ENCODE measurements at places on chromosomes 2 and 18.
A peak's percentile ranks its signal among the peaks of the same experiment; 100 is the strongest.

DNA sequence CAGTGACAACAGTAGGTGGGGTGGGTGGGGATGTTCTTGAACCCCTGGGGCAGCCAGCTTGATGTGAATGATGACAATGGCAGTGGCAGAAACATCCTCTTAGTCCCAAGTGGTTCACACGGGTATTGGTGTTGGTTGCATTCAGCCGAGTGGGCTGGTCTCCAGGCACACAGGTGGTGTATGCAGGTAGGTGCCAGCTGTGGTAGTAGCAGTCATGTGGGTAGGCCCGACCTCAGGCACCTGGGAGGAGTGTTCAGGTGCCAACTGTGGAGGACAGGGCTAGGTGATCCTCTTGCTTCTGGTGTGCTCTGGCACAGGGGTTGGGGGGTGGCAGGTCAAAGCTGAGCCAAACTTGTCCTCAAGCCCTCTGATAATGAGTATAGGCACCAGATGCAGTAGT, 327.6 kb upstream of the CYP26B1 start:
- DNase-seq: no peak

- peak; percentile 4 for DNase-seq
These were observed 88.1 kb downstream of the NDUFA10 start for GRCh38 chr2:239936838-239937581.

GRCh38 chr2:36741188-36741837, 44.8 kb downstream of the VIT start:
- DNase-seq: no peak

- DNase-seq: no peak
These were observed 113.7 kb upstream of the GATA6 start for GRCh38 chr18:22055466-22056238.

DNA sequence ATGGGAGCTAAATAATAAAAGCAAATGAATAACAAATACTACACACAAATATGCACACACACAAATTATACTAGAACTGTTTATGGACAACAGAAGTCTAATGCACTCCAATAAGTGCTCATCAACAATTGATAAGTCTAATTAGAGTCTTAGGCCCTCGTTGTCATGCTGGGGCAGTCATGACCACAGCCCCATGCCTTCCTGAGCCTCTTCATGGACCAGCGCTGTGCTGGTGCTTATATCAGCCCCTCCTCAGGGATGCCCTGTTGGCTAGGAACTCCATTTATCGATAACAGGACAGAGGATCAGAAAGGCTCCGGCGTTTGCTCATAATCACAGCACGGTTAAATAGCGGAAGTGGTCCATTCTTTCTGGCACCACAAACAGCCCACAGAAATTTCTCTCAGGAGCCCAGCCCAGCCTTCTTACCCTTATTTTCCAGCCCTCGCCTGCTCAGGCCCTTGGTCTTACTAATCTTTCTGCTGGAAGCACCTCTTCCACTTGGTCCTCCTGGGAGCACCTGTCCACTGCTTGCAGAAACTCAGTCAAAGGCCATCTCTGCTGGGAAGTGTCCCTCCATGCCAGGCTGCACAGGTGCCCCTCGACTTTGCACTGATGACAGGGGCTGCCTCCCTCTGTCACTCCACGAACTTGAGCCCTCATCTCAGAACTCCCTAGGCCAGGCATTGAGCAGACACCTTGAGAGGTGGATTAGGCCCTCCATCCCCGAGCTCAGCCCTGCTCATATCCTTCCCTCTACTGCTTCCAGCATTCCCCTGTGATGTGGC, 500.2 kb upstream of the HS6ST1 start:
- DNase-seq: no peak

GRCh38 chr2:200159829-200160781, 146.4 kb upstream of the SPATS2L start:
- no peak for DNase-seq
